NCI-H1417 (cell line): ENCODE measurements at places on chromosomes 12 and 14.
A peak's percentile ranks its signal among the peaks of the same experiment; 100 is the strongest.

GRCh38 chr12:108704527-108704926, 26.8 kb downstream of the CORO1C start:
- peak; percentile 80 for DNase-seq

- no peak for DNase-seq
These were observed 57.7 kb downstream of the HMGA2 start for GRCh38 chr12:65881965-65882413.

- no peak for DNase-seq
These were observed 22.3 kb upstream of the TC2N start for GRCh38 chr14:91889477-91890211.

DNA sequence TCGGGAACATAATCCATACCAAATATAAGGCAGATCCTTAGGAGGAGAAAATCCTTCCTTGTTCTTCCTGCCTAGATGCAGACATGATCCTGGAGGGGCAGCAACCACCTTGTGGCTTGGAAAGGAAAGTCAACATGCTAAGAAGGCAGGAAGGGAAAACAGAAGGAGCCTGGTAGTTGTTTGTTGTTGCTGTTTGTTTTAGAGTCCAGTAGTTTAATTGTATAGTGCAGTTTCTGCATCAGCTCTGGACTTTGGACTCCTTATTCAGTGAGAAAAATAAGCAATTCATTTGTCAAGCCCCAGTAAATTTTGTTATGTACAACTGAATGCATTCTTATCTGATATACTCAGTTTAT, 45.7 kb upstream of the APPL2 start:
- no peak for DNase-seq

DNA sequence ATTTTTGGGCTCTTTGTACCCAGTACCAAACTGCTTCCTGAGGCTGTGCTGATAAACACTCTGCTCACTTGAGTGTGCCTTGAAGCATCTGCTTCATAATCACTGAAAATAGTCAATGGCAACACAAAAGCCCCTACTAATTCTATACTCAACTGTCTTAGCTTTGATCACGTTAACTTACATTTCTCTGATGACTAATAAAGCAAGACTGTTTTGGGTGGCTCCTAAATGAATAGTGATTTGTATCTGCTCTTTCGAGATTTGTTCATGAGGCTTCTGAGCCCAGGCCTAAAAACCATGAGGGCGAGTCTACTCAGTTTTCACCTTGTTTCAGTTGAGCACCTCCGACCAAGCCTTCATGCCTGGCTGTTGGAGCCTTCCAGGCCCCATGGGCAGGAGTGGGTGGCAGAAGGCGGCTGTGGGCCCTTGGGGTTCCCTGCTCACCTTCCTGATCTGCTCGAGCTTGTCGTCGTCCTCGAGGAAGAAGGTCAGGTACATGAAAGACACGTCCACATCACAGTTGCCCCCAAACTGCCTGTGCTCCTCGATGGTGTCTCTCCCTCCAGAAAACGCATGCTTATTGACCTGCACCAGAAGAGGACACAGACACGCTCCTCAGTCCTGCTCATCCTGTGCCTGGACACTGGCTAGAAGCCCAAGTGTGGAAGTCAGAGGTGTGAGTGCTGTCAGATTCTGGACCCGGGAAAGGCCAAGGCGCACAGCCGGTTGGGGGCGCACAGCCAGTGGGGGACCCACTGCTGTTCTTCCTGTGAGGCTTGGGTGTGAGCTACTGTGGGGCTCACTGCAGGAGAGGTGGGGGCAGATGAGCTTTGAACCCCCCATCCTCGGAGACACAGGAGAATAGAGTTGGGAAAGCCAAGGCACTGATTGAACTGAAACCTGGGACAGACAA, 13.7 kb downstream of the SLC25A47 start:
- DNase-seq = no peak

DNA sequence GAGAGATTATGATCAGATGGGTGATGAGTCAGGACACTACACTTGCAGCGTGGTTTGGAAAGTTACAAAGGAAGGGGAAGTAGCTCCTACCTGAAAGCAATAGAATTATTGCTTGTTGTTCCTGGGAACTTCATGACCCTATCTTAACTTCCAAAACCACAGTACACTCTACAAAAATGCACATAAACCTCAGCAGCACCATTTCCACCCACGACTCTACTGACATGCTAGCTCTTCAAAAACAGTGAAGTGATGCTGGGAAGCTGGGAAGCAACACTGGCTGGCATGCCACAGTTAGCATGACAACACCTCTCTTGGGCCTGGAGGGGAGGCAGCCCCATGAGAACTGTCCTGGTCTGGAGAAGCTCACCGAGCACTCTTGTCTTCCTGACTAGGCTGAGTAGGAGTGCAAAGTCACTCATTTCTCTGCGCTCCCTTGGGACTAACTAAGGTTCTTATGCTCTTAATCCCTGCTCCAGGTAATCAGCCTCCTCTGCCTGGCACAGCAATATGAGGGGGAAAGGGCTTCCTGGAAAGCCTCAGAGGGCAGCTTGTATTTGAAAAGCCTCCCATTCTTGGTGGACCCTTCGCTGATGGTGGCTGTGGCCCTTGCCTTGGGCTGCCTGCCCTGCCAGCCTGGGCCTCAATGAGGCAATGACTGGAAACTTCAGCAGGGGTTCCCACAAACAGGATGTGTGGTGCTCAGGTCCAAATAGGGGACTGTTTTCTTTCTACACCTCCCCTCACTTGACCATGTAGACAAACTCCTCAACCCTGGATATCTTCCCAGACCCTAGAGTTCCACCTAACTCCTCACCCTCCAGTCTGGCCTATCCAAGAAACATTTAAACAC, 1.2 kb downstream of the KRT3 start:
- no peak for DNase-seq

DNA sequence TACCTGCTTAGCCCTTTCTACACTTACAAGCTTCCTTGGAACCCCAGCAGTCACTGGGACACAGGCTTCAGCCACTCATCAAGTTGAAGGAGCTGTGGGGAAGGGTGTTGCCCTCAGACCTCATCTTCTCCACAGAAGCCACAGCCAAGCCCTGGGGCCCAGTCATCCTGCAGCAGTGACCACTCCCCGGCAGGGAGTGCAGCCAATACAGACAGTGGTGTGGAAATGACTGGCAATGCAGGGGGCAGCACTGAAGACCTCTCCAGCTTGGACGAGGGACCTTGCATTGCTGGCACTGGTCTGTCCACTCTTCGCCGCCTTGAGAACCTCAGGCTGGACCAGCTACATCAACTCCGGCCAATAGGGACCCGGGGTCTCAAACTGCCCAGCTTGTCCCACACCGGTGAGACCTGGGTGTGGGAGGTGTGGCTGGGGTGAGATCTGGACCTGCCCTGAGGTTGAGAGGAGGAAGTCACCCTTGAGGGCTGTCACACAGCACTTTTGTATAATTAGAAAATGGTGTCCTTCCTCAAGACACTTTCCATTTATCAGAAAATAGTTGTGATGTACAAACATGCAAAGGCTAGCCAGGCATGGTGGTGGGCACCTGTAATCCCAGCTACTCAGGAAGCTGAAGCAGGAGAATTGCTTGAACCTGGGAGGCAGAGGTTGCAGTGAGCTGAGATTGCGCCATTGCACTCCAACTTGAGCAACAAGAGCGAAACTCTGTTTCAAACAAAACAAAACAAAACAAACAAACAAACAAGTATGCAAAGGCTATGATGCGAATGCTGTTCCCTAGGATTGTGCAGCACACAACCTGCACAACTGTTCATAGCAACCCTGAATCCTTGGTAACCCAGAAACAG, 9.9 kb downstream of the GLI1 start:
- DNase-seq = no peak

- DNase-seq = no peak
These were observed 3.2 kb upstream of the GNB3 start for GRCh38 chr12:6837370-6838060.

GRCh38 chr14:42200957-42201356, 594.3 kb downstream of the LRFN5 start:
- no peak for DNase-seq

DNA sequence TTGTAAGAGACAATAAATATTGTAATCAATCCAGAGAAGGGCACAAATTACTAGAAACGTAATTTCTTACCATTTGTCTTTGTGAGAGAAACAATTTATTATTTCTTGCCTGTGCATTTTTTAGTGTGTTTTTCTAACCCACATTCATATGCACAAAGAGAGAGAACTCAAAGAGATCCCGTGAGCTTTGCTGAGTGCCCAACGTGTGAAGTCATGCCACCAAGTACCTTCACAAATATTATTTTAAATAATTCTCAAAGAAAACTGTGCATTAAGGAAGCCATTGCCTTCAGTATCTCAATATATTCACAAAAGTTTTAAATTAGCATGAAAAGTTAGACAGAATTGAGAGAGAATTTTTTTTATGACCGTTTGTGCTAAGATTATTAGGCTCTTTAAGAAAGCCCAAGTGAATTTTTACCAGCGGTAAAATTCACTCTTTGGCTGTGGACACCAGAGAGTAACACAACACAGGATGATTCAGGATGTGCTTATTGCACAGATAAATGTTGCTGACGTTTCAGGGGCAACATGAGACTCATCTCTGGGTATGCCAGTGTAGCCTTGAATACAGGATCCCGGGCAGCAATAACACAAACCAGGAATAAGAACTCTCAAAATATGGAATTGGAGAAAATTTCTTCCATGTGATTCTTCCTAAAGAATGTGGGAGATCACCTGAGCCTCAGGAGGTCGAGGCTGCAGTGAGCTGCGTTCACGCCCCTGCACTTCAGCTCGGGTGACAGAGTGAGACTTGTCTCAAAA, 2.9 kb downstream of the ARHGDIB start:
- DNase-seq = no peak

DNA sequence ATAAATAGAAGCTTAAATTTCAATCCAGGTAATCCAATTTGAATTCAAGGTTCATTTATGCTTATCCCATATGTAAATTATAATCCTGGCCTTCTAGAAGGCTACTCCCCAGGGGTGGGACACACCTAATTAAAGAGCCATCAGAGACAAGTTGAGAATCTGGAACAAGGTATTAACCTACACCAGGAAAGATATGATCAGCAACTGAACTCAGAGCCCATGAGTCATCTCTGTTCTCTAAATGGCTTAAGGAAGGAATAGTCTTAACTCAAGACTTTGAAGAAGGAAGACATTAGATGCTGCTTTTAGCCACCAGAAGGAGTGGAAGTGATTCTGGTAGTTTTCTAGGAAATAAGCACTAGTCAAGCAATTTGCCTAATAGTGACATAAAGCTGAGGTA, 88.0 kb downstream of the KIF21A start:
- no peak for DNase-seq
